Stimulated activated CD4-positive, alpha-beta T cell treated with anti-CD3 and anti-CD28 coated beads, Interleukin-12 subunit alpha, Interleukin-12 subunit beta, amount 100 ng/mL, for 4 hours (primary cell): ENCODE measurements at places on chromosomes 7 and 10.
A peak's percentile ranks its signal among the peaks of the same experiment; 100 is the strongest.

DNA sequence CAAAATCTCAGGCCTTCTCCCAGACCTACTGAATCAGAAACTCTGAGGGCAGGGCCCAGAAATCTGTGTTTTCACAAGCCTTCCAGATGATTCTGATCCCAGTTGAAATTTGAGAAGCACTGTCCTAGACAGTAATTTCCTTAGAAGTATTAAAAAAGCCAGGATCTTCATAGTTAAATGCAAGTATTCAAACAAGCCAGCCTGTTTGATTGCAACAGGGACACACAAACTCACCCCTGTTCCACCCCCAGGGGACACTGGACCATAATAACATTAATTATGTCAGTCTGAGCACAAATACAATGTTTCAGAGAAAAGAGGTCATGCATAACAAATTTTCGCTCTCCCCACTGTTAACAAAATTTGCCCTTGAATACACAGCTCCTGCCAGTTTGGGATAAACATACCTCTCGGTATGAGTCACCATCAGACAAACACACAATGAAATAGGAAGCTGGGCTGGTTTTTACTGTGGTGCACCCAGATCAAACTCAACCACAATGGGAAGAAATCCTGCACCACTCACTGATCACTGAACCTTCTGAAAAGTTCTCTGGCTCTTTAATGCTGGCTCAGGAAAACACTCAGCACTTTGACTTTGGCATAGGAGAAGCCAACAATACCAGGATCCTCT lies 34.3 kb downstream of the ABLIM1 start:
- no peak for DNase-seq

DNA sequence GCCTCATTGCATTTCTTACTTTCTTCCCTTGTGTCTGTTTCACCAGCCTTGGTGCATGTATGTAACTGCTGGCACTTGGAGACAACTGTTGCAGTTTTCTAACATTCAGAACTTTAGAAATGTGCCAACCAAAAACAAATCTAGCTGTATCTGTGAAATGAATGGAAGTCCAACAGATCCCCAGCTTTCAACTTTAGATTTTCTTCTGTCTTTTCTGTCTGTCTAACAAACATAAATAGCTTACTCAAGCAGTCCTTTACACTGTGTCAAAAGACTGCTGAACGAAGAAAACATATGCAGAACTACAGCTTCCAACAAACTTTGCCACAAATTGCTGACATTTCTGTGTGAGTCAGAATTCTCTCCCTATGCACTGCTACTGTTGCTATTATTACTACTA lies 30.9 kb downstream of the SORCS1 start:
- DNase-seq, result no peak

- no peak for DNase-seq
Measured at GRCh38 chr7:98418271-98418635, 17.4 kb upstream of the BAIAP2L1 start.

DNA sequence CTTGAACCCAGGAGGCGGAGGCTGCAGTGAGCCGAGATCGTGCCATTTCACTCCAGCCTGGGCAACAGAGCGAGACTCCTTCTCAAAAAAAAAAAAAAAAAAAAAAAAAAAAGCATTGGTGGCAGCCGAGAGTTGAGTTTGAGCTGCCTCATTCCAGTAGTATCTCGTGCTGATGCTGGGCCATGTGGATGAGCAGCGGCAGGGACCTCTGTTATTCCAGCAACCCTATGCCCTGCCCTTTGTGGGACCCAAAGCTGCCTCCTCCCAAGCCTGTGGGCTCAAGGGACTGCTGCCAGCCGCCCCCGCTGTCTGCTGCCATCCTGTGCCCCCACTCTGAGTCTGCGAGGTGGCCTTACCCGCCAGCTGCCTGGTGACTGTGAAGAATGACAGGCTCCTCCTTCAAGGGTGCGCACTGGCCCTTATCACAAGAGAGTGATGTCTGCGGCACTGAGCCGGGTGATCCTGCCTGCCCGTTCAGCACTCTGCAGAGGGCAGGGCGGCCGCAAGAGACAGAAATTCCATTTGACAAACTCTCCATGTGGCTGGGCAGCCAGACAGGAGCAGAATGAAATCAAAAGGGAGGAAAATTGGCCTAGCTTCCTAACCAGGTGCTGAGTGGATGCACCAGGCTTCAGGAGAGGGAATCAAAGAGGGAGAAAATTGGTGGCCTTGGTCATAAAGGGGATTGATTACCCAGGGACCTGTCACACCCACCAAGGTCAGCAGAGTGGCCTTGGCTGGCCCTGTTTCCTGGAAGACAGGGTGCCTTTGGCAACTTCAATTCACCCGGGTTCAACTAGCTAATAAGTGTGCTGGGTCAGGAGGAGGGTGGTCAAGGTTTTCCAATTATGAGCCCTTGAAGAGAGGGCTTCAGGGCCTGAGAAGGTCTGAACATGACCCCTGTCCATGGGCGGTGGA lies 65.3 kb upstream of the ZMIZ1 start:
- DNase-seq, result no peak

GRCh38 chr7:139695588-139695987 lies 82.2 kb downstream of the HIPK2 start:
- no peak for DNase-seq

- no peak for DNase-seq
Measured at GRCh38 chr10:89738551-89739209, 37.3 kb downstream of the KIF20B start.

- DNase-seq, result no peak
Measured at GRCh38 chr7:144670218-144670617, 165.6 kb downstream of the TPK1 start.

GRCh38 chr10:72248468-72249151 lies 25.1 kb upstream of the DDIT4 start:
- peak; percentile 52 for DNase-seq

GRCh38 chr10:26780106-26780792 lies 80.5 kb downstream of the ABI1 start:
- DNase-seq, result no peak

DNA sequence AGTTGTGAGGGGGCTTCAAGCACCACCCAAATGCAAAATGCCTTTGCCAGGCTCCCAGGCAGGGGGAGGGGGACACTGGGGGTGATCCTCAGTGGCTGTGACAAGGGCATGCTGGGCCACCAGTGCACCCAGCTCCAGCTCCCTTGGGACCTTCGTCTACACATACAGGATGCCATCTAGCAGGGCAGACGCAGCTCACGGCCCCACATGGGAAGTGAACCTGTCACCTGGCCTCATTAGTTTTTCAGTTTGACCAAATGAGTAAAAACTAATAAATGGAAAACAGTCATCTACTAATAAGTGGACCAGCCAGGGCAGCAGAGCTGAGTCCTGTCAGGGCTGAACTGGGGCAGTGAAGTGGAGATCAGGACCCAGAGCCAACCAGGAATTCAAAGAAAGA lies 50.2 kb downstream of the TLL2 start:
- no peak for DNase-seq

- peak; percentile 74 for DNase-seq
Measured at GRCh38 chr10:101050208-101051069, 11.3 kb upstream of the KAZALD1 start.

- DNase-seq, result no peak
Measured at GRCh38 chr7:155193716-155194115, 104.0 kb upstream of the INSIG1 start.

- DNase-seq, result no peak
Measured at GRCh38 chr7:2172311-2173188, 60.2 kb downstream of the MAD1L1 start.

DNA sequence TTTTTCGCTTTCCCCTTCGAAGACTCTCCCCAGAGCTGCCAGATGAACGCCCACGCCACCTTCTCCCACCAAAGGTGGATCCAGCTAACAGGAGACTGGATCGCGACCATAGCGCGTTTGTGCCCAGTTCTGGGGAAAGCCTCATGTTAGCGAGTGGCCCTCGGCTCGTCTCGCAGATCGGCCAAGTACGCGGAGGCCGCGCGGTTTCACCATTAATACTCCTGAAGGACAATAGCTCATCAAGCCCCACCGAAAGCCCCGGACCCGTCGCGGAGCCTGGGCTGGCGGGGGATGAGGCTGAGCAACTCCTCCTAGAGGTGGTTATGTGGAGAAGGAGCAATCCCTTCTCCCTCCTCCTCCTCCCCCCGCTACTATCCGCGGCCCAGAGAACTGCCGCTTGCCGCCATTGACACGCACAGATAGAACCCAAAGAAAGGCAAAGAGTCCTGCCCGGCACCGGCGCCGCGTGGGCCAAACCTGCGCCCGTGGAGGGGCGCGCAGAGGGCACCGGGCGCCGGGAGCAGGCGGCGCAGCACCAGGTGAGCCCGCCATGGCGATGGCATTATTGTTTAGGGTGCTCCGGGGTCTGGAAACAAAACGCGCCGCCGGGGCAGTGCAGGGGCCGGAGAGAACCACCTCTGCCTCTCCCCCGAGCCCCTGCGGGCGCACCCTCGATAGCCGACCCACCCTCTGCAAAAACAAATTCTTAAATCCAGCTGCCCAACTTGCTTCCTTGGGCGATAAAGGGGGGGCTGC lies at the start of gene MACROH2A2:
TSS of gene MACROH2A2 (plus strand) at position 385 of the 756 bp plus-strand sequence. CDS start 22,813 bp downstream, outside the sequence.
- peak; percentile 5 for DNase-seq

GRCh38 chr10:125076891-125077541 lies 83.3 kb downstream of the CTBP2 start:
- DNase-seq, result no peak

DNA sequence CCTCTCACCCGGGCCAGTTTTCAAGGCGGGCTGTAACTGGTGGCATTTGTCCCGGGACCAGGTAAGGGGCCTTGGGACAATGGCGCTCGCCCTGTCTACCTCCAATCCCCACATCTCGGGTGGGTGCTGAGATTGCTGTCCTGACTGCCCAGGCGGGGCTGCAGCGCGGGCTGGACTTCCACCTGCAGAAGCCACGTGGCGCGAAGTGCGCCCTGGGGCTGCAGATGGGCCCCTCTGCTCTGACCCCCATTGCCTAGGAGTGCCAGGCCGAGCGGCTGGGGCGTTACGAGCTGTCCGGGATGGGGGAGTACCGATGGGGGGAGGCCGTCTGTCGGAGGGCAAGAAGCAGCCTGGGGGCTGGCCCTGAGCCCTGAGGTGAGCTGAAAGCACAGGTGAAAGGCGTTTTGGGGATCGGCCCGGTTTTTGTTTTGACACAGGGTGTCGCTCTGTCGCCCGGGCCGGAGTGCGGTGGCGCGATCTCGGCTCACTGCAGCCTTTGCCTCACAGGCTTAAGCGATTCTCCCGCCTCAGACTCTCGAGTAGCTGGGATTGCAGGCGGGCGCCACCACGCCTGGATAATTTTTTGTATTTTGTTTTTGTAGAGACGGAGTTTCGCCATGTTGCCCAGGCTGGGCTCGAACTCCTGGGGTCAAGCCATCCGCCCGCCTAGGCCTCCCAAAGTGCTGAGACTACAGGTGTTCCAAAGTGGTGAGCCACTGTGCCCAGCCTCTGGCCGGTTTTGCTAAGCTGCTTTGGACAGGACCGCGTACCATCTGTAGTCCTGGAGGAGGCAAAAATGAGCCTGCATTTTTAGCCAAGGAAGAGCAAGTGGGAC lies at the start of gene SFXN2:
TSS of gene SFXN2 (plus strand) at position 16 of the 835 bp plus-strand sequence. CDS start 12,001 bp downstream, outside the sequence.
- DNase-seq, result peak; percentile 43

GRCh38 chr7:90645784-90646183 lies 49.7 kb downstream of the CDK14 start:
- no peak for DNase-seq

DNA sequence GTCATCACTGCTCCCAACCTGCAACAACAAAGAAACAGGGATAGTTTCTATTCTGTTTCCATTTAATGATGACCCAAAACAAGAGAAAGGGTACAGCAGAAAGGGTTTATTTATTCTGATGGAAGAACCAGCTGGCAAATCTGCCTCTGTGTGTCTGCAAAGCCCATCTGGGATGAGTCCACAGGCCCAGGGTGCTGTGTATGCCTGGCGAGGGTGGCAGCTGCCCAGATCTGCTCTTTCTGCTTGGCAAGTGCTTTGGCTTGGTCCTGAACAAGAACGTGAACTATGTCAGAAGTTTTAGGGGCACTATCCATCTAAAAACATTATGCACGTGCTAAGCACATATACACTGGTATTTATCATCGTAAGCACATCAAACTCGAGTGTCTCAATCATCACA lies 333.8 kb downstream of the CXCL12 start:
- no peak for DNase-seq

DNA sequence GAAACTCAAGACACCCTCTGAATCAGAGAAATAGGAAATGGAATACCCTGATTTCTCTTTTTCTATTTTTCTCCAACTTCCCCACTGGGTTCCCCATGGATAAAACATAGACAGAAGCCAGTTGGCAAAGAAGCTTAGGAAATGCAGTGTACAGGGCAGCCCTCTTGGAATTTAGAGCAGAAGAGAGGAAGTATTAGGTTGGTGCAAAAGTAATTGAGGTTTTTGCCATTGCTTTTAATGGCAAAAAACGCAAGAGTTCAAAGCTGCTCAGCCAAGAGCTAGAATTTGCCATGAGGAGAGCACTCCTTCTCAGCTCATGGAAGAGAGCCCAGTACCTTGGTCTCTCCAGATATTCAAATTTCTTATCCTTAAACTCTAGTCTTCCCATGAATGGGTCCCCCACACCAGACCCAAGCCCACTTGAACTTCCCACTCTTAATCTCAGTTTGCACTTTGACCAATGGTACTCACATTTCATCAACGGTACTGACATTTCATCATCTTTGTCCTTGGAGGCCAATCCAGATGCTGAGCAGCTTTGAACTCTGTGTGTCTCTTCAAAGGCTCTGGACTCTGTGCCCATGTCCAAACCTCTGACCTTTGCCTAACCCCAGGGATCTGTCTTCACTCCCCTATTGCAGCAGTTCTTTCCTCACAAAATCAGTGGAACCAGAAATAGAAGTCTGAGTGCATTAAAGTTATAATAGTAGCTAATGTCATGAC lies 73.2 kb upstream of the PPP1R3C start:
- no peak for DNase-seq

- DNase-seq, result no peak
Measured at GRCh38 chr10:124394583-124394982, 24.1 kb downstream of the OAT start.

GRCh38 chr10:35789996-35790395 lies 147.9 kb upstream of the FZD8 start:
- DNase-seq, result no peak

- DNase-seq, result no peak
Measured at GRCh38 chr7:70092314-70093204, 494.3 kb downstream of the AUTS2 start.

DNA sequence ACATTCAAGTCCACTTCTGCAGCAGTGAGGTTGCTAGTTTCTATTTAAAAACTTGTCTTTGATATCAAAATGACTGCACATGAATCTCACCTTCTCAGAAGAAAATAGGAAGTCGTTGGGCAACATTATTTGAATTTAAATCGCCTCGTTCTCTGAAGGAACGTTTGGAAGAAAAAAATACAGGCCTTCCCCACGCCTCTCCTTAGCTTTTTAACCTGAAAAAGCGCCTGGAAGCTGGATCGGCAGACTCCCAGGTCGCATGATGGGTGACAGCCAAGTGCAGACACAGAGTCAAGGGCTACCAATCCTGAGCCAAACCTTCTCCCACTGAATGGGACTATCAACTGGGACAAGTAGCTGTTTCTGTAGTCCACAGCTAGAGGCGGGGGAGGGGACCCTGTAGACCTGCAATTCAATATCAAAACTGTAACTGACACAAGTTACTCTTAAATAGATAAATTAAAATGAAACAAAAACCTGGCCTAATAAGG lies 2.2 kb downstream of the FAM53B start:
- DNase-seq, result no peak

- DNase-seq, result no peak
Measured at GRCh38 chr7:50814166-50814565, 31.5 kb upstream of the GRB10 start.

GRCh38 chr10:13247246-13247645 lies 13.1 kb upstream of the UCMA start:
- DNase-seq, result no peak

- no peak for DNase-seq
Measured at GRCh38 chr7:156309016-156309620, 331.5 kb upstream of the RNF32 start.

- DNase-seq, result no peak
Measured at GRCh38 chr10:77157248-77158019, 480.2 kb downstream of the KCNMA1 start.
